ENCODE measurements at places on chromosomes 12 and 14. TPM values are rescaled to one million over a fixed set of nuclear protein-coding genes. Genes with fewer than 3 reads are reported as not detected.

GRCh38 chr12:130639476-130640424, 76.3 kb downstream of the RIMBP2 start:
- DNase-seq = peak; percentile 4

DNA sequence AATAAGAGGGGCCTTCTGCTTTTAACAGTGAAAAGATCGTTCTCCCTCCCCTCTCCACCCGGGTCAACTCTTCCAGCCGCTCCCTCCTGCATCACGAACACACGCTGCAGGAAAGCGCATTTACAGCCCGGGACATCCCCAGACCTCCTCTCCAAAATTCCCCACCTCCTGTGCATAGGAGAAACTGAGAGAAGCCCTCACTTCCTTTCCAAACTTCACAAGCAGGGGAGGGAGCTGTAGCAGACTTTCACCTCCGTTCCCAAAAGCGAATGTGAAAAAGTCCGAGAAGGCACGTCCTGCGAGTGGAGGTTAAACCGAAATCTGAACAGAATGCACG, 513 bp downstream of the BCAT1 start:
- peak; percentile 11 for DNase-seq

DNA sequence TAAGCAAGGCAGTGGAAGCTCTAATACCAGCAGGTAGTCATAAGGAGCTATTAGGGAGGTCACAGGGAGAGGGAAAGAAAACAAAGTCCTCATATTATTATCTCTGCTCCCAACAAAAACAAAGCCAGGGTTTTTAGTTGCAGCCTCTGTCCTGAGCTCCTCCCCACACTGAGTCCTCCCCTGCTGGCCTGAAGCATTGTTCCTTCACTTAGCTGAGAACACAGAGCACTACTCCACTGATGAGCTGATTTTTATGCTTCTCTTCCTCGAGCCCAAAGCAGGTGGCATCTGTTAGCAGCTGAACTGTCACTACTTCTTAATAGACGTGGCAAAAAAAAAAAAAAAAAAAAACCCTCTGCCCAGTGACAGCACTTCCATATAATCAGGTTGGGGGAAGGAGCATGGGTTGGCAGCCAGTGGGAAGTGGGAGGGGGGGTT, 10.5 kb upstream of the STAC3 start:
- no peak for DNase-seq

The RNASE7 gene
- total RNA-seq = not detected

- peak; percentile 9 for DNase-seq
Measured at GRCh38 chr12:24268663-24269186, 319.3 kb upstream of the SOX5 start.

DNA sequence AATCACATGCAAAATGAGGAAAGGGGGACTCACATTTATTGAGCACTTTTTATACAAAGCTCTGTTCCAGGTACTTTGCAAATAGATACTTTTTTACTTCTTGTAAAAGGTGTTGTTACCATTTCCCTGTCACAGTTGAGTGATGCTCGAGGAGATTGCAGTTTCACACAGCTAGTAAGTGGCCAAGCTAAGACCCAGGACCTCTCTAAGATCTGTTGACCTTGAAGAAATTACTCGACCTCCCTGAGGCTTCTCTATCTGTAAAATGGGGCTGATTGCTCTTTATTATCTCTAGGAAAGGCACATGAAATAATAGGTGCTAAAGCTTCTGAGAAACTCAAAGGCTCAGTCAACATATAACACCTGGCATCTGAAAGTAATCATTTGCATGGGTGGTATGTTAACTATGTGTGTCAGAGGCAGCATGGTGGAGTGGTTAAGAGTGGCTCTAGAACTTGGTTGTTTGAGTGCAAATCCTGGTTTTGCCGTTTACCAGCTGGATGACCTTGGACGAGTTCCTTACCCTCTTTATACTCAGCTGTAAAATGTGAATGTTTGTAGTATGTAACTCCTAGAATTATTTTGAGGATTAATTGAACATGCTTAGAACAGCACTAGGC, 41.5 kb downstream of the IFT81 start:
- DNase-seq = peak; percentile 32

All from renal cortical epithelial cell (primary cell).